ENCODE measurements at places on chromosomes 2 and 18.

DNA sequence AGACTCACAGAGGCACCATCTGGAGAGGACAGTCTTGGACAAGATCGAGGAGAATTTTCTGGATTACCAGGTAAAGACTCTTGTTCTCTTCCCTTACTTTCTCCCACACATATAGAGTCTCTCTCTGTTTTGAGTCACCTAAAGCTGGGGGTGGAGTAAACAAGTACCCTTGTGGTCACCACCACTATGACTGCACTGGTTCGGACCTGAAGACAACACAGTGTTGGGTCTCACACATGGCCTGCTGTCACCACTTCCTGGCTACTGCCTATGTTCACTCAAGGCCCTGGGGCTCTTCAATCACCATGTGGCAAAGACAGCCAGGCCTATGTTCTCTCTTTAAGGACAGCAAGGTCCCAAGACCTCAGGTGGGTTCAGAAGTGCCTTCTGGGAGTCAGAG is 253.3 kb upstream of the VRK2 start:
- DNase-seq: no peak

DNA sequence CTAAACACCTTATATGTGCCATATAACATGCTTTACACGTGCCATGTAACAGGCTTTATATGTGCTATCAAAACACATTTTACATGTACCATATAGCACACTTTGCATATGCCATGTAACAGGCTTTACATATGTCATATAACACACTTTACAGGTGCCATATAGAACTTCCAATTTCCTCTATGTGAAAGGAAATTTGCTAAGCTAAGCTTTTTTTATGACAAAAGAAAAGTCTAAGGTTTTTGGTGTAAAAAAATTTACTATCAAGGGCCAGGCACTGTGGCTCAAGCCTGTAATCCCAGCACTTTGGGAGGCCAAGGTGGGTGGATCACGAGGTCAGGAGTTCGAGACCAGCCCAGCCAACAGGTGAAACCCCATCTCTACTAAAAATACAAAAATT is 136.5 kb downstream of the AKAIN1 start:
- no peak for DNase-seq

- DNase-seq: no peak
These were observed 65.0 kb downstream of the SH3RF3 start for GRCh38 chr2:109193807-109194619.

DNA sequence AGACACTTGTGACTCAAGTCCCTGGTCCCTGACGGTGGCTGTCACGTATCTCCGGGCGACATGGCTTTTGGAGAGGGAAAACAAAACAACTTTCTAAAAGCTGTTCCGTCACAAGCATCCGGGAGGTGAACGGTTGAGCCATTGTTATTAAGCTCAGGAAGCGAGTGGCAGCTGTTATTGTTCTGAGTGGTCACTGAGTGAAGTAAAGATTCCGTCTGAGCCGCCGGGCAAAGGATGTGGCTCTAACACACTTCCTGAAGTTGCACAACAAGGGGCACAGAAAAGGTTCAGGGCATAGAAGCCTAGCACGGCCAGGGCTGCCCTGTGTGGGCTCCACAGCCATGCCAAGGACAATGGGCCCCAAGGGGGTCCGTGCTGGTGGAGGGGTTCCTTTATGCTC is 24.3 kb downstream of the INPP5D start:
- DNase-seq: no peak

- DNase-seq: no peak
These were observed 3.7 kb upstream of the NRP2 start for GRCh38 chr2:205678541-205679142.

- peak; percentile 35 for DNase-seq
These were observed 1.4 kb downstream of the PTGR3 start for GRCh38 chr18:75207310-75208154.

DNA sequence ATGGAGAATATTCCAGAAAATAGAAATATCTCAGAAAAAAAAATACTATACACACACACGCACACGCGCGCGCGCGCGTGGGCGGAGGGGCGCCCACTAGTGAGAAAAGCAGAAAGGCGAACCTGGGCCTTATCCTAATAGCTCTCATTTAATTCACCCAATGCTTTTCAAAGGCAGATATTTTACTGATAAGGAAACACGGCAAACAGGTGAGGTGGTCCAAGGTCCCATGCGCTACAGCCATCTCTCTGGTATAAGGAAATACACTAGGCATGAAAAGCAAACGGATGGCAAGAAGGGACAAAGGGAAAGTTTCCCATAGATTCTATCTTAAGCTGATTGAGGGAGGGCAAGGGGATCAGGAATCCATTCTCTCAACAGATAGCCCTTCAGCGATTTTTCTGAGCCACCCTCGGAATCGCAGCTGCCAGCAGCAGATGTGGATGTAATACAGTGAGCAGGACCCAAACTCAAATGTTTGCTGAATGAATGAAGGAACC is 136.7 kb downstream of the TMEM247 start:
- peak; percentile 46 for DNase-seq

DNA sequence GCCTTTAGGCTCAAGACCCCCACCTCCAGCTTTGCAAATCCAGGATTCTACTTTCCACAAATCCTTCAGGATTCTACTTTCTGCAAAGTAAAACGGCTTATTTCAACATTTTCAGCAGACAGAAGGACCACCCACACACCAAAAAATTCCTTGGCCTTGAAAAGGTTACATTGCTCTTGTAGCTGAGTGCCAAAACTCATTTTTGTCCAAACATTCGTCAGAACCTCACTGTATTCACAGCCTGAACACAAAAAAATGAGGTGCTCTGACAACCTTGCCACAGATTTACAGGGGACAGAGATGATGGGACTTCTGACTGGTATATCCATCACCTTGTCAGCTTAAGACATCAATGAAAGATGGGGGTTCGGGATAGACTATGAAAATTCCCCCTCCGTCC is 63.0 kb upstream of the COX7A2L start:
- DNase-seq: no peak

GRCh38 chr18:59268127-59268720 is 5.0 kb downstream of the RAX start:
- no peak for DNase-seq

DNA sequence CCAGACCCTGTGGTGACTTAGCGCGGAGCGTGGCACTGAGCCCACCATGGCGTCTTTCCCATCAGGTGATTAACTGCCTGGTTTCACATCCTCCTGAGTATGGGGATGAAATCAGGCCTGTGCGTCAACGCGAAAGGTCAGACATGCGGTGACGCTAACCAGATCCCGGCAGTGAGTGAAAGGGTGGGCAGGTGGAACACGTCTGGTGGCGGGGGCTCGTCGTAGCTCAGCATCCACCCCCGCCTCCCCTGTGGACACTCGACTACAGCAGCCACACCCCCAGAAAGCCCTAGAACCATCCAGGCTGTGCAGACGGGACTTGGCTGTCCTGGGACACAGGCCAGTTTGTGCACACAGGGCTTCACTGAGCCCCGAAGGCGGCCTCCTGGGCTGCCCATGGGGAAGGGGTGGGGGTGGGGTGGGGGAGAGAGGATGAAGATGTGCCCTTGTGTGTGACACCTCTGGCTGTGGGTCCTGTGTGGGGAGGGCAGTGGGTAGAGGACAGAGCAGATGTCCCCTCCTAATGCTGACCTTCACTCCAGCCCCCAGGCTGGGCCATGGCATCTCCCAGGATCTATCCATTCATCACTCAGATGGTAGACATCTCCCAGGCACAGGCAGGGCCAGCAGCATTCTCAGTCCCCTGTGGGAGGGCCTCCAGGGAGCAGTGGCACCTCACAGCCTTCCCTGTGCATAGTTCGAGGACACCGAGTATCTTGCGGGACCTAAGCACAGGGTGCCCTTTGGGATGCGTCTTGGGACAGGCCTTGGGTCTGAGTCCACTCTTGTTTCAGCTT is 27.5 kb downstream of the RAMP1 start:
- DNase-seq: peak; percentile 55

- DNase-seq: no peak
These were observed 266.4 kb downstream of the NAPG start for GRCh38 chr18:10792181-10792580.

GRCh38 chr2:30252723-30253701 is 21.7 kb downstream of the LBH start:
- peak; percentile 92 for DNase-seq

DNA sequence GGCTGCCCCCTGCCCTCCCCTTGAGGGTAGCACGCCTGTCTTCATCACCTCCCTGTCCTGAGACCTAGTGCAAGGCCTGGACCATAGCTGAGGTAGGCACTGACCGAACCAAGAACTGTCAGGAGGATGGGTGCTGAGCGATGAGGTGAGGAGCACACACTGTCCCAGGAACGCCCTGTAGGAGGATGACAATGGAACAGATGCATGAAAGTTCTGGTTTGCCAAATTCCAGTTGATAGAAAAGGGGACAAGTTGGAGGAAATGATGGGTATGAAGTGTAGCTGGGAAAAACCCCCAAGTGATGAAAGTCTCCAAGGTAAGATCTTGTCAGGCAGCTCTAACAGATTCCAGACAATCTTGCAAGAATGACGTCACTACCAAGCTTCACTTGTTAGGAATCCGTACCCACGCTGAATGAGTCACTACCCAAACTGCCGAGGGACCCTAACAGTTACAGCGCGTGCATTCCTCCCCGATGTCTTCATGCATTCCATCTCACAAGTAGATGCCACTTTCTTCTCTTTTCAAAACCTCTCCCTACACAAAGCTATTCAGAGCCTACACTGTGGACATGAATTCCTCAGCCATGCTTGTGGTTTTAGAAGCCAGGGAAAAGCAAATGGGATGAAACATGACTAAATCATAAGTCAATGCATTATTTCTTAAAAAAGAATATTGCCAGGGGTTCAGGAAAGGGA is 27.6 kb downstream of the MRPL33 start:
- peak; percentile 99 for DNase-seq

- DNase-seq: no peak
These were observed 39.8 kb downstream of the SLC66A2 start for GRCh38 chr18:79911344-79912270.

All from mesenchymal stem cell (in vitro differentiated cells and primary cell).